ENCODE measurements at places on chromosomes 3 and 15.

DNA sequence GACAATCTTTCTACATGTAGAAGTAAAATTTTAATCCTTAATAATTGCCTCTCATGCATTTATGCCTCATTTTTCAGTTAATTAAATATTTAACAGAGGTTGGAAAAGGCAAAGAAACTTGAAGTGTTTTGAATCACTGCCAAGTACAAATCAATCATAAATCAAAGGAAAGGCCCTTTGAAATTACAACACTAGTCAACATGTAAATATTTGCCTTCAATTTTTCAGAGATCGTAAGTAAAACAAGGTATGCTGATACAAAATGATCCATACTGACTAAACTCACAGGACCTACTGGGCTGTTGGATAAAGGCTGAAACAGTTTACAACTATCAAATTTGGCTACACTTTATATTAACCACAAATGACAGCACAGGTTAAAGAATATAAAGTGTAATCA, 33.9 kb downstream of the ZBBX start:
- no peak for DNase-seq

DNA sequence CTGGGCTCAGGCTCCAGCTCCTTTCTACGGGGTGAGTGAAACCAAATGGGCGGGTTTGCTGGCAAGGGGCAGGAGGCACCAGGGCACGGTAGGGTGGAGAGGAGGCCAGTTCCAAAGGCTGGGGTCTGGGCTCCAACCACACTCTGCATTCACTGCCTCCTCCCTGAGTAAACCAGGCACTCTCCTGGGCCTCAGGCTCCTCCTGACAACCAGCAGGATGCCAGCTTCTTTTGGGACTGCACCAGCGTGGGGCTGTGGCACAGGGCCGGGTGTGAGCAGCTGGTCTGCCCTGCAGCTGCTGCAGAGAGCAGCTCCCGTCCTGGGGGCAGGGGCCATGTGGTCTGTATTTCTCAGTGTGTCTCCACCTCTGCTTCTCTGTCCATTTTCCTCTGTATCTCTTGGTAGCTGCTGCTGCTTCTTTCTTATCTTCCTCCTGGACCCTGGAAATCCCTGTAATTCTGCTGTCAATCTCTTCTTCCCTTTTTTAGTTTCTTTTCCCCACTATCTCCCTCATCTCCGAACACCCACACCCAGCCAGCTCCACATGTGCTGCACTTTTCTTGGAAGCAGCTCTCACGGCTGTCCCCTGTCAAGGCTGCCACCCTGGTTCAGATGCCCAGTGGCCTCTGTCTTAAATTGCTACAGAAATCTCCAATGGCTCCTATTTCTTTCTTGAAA, 54.9 kb upstream of the TBC1D21 start:
- DNase-seq = no peak

DNA sequence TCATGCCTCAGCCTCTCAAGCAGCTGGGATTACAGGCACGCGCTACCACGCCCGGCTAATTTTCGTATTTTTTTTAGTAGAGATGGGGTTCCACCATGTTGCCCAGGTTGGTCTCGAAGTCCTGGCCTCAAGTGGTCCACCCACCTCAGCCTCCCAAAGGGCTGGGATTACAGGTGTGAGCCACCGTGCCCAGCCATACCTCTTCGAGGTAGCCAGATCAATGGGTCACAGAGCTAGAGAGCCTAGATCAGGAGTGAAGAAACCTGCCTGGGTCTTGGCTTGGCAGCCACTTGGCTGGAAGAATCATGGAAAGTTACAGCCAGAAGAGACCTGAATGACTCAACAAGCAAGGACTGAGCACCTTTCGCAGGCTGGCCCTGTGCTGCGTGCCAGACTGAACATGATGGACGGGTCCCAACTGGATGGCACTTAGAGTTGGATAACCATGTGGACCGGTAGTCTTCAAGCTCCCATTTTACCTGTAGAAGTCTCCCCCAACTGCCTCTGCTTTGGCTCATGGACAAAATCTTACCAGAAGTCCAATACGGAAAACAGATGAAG, 29.7 kb downstream of the GNB5 start:
- no peak for DNase-seq

- no peak for DNase-seq
Observed at GRCh38 chr3:25056-25455, 171.5 kb upstream of the CHL1 start.

GRCh38 chr3:186596568-186597287, 16.1 kb upstream of the AHSG start:
- DNase-seq = no peak

- DNase-seq = no peak
Observed at GRCh38 chr3:53216723-53217122, 39.1 kb downstream of the TKT start.

- no peak for DNase-seq
Observed at GRCh38 chr3:52341123-52341522, 25.0 kb downstream of the DNAH1 start.

GRCh38 chr3:111998636-111999483, at the start of gene TAGLN3:
TSS of gene TAGLN3 (plus strand) at chr3:111998922. CDS start at chr3:111999423, 501 bp downstream.
- DNase-seq = no peak

- no peak for DNase-seq
Observed at GRCh38 chr3:158330870-158331269, 221.0 kb downstream of the RSRC1 start.

DNA sequence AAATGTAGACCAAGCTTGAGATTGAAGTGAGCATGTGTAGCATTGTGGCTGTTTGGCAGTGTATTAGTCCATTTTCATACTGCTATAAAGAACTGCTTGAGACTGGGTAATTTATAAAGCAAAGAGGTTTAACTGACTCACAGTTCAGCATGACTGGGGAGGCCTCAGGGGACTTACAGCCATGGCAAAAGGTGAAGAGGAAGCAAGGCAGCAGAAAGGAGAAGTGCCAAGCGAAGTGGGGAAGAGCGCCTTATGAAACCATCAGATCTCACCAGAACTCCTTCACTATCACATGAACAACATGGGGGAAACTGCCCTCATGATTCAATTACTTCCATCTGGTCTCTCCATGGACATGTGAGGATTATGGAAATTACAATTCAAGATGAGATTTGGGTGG, 8.6 kb upstream of the CERS3 start:
- no peak for DNase-seq

DNA sequence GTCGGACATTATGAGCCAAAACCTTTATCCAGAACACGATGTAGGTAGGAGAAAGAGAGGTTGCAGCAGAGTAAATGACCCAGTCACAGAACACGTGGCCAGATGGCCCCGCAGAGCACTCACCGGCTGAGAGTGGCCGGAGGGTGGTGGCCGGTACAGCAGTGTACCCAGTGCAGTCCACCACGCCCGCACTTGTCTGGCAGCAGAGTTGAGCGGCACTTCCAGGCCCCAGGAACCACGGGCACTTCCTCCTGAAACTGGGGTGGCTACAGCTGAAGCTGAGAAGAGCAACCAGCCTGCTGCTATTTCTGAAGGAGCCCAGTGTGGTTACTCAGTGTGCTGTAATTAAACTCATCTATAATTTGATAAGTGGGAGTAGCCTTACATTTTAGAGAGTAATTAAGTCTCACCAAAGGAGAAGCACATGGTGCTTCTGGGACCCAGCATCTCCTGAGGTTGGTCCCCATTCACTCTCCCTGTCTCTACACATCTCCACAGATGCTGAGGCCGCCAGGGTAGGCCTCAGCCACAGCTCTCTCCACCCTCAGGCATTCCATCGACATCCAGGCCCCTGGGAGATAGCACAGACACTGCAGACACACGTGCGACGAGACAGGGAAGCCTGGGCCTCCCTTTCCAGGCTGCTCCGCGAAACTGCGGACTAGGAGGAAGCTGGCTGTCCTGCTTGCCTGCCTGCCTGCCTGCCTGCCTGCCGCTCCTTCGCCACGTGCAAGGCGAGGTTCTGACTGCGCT, 49.8 kb downstream of the BDH1 start:
- no peak for DNase-seq

DNA sequence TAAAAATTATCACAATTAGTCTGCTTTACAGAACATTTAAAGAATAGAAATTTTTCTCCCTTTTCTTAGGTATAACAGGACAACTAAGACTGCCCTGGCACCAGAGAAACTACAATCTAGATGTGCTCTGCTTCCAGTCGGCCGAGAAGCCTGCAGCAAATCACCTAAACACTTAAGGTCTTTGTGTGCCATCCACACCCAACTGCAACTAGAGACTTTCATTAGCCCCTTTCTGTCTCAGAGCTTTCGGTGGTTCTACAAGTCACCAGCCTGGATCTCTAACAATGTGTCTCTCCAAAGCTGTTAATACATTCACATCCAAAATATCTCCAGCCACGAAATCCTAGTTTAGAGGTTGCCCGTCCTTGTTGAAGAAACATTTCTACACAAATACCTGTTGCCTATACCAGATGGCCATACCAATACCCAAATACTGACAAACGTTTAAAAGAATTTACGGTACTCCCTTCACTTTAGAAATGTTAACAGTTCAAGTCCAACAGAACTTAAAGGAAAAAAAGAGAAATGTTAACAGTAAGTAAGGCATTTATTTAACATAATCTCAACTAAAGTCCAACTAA, 6.7 kb downstream of the PRC1 start:
- DNase-seq = no peak

- DNase-seq = no peak
Observed at GRCh38 chr3:19541284-19541683, 392.7 kb downstream of the EFHB start.

GRCh38 chr3:177781686-177782161, 584.4 kb upstream of the TBL1XR1 start:
- no peak for DNase-seq

DNA sequence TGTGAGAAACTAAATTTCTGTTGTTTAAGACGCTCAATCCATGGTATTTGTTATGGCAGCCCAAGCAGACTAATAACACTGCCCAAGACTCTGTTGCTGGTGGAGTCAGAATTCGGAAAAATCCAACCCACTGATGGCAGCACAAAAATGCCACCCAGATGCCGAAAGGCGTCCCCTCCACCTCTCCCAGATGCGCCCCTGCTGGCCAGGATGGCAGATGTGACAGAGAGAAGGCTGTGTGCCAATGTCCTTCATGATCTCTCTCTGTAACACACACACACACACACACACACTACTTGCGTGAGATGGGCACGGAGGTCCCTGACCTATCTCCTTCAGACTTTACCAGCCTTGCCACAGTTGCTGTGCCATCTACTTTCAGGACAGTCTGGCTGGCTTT, 10.9 kb upstream of the LYSMD4 start:
- no peak for DNase-seq

DNA sequence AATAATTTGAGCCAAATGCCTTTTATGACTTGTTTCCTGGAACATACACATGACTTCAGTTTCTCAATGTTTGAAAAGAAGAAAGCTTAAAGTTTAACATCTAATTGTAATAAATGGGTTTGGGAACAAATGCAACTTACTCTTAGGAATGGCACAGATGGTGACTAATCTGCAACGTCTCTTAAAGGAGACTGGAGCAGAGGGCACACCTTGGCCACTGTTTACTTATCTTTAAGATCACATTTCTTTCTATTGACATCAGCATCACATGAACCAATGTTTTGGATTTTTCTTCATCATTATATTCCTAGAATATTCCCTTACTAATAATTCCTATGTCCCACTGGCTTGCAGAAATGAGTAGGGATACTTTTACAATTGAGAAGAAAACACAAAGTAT, 229.5 kb downstream of the CHL1 start:
- no peak for DNase-seq

DNA sequence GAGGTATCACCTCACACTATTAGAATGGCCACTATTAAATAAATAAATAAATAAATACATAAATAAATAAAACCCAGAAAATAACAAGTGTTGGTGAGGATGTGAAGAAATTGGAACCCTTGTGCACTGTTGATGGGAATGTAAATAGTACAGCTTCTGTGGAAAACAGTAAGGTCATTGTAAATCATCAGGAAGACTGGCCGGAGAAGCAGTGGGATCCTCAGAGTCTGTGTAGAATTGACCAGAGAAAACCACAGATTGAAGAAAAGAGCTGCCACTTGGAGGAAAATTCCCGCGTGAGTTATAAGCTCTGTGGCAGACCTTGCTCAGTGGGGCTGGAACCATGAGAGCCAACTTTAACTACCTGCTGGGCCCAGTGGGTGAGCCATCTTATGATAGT, 92.0 kb downstream of the RAD18 start:
- DNase-seq = no peak

DNA sequence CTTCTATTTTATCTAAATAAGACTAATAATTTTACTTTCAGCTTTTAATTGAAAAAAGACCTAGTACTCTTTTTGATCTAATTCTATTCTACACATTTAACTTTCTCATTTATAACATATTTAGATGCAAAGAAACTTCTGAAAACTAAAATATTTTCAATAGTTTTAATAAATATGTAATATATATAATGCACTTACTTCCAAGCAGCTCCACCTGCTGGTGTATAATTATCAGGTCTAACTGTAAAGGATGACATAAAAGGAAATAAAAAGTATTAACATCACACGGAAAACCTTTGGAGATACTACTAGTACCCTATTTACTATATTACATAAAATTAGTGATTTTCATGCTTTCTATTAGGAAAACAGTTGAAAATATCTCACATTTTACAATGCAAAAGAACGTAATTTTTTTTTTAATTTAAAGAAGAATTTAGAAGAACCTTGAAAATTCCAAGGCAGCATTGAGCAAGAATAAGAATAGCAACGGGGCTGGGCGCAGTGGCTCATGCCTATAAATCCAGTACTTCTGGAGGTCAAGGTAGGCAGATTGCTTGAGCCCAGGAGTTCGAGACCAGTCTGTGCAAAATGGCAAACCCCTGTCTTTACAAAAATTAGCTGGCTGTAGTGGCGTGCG, 10.2 kb downstream of the PLSCR5 start:
- DNase-seq = peak; percentile 15

GRCh38 chr15:100693451-100693850, 91.1 kb downstream of the ASB7 start:
- no peak for DNase-seq

GRCh38 chr3:37800022-37800551, 61.6 kb upstream of the CTDSPL start:
- no peak for DNase-seq

DNA sequence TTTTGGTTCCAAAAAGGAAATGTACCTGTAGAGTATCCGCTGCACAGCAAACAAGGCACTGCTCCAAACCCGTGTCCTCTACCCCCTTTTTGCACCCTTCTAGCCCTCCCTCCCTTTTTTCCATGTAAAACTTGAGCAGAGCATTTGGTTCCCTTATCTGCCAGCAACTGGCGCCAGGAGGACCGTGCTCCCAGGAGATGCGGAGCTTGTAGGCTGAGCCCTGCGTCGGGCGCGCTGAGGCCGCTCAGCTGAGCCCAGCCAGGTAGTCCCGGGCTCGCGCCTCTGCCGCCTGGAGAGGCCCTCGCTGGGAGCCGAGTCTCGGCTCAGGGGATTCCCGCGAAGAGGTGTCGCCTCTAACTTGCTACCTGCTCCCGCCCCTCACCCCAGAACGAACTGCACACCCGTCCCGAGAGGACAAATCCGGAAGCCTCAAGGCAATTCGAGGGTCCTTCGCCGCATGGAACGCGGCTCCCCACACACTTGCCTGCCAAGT, 575 bp downstream of the TRPM7 start:
- DNase-seq = peak; percentile 29

DNA sequence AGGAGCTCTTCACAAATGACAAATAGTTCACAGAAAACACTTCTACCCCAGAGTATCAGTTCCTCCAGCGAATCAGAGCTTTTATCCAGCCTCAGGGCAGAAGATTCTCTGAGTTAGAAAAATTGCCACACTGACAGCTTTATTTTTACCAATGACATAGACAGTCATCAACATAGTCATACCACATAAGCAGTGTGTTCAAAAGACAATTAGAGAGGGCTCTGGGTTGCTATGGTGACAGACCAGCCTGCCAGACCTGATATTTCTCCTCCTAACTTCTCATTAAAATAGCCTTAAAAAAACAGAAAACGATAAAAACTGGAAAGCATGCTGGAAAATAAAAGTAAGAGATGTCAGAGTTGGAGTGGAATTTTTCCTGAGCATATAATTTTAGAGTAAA, 45.9 kb upstream of the COL6A5 start:
- DNase-seq = no peak

GRCh38 chr3:15345066-15345607, 12.8 kb upstream of the SH3BP5 start:
- DNase-seq = no peak

Data from kidney capillary endothelial cell (primary cell).